ENCODE measurements at places on chromosomes 5 and 9.

- no peak for DNase-seq
Observed at GRCh38 chr5:173443971-173444370, 115.8 kb upstream of the STC2 start.

- no peak for DNase-seq
Observed at GRCh38 chr9:98912450-98912849, 31.3 kb upstream of the COL15A1 start.

DNA sequence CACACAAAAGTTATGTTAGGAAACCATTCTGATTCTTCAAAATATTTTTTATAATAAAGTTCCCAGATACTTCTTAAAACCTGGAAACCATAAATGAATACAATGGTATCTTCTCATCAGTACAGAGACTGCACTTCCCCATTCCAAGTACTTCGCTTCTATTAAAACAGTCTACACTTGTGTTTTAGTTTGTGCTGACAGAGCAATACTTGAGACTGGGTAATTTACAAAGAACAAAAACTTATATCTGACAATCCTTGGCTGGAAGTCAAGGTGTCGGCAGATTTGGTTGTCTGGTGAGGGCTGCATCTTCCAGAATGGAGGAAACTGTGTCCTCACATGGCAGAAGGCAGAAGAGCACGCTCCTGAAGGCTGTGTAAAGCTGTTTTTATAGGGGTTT, 70.1 kb downstream of the RFX3 start:
- DNase-seq: no peak

GRCh38 chr5:119397518-119398380, 41.9 kb downstream of the TNFAIP8 start:
- DNase-seq: peak; percentile 83

DNA sequence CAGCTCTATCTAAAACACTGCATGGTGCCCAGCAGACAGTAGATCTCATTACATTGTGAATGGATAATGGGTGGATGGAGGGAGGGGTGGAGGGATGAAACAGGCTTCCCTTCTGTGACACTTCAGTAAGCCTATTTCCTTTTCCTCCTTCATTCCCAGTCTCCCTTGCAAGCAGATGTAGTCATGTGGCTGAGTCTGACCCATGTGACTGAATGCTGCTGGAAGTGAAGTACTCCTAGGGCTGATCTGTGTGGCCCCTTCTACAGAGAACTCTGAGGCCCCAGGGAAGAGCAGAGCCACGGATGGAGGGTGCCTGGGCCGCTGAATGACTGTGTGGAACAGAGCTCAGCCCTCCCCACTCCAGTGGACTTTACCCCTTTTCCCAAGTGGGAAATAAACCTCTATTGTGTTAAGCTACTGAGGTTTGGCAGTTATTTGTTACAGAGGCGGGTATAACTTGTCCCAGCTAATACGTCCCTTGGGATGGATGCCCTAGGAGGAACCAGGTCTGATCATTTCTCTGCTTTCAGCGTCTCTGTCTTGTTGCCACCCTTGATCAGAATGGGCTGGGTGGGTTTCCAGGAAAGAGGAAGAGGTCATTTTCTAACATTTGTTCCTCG, 176.1 kb upstream of the MVB12B start:
- DNase-seq: no peak

DNA sequence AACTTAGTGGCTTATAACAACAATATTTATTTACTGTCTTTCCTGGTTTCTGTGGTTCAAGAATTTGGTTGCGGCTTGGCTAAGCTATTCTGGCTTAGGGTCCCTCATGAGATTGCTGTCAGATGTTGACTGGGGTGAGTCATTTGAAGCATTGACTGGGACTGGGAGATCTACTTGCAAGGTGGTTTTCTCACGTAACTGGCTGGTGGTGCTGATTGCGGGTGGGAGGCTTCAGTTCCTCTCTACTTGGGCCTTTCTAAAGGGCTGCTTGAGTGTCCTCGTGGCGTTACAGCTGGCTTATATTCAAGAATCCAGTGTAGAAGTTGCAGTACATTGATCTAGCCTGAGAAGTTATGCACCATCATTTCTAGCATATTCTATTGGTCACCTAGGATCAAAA, 218.5 kb upstream of the ELAVL2 start:
- no peak for DNase-seq

GRCh38 chr9:121050128-121050988, at the start of gene C5:
Gene C5 (minus strand): TSS chr9:121050275. CDS start chr9:121050246, 29 bp downstream.
- no peak for DNase-seq

- DNase-seq: no peak
Observed at GRCh38 chr9:92189782-92190535, 74.7 kb upstream of the SPTLC1 start.

- no peak for DNase-seq
Observed at GRCh38 chr5:125316391-125316790, 570.0 kb upstream of the ZNF608 start.

DNA sequence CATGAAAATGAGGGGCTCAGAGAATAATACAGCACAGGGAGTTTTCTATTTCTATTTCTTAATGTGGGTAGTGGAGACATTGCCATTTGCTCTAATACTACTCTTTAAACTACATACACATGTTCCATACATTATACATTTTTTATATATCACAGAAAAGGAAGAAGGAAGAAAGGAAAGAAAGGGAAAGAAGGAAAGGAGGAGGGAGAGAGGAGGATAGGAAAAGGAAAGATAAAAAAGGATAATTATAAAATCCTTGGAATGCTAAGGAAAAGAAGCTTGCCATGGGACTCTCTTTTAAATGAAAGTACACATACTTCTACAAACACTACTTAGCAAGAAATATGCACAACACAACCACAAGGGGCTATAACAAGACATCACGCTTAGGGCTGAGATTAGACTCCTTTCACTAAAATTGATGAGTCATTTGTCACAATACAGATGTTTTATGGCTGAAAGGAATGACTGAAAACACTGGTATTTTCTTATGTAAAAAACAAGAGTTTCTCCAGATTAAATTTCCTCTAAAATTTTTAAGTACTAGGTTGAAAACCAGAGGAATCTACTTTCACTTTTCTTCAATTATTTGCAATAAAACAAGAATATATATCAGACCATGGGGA, 219.8 kb downstream of the ARL15 start:
- DNase-seq: peak; percentile 92

DNA sequence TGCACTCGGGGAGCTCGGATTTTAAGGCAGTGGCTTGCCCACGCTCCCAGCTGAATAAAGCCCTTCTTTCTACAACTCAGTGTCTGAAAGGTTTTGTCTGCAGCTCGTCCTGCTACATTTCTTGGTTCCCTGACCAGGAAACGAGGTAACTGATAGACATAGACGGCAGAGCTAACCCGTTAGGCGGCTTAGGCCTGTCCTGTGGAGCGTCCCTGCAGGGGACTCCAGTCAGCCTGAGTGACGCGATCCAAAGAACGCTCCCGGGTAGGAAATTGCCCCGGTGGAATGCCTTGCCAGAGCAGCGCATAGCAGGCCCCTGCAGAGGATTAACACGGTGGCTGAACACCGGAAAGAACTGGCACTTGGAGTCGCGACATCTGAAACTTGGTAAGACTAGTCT, 1.8 kb upstream of the SELENOP start:
- no peak for DNase-seq

DNA sequence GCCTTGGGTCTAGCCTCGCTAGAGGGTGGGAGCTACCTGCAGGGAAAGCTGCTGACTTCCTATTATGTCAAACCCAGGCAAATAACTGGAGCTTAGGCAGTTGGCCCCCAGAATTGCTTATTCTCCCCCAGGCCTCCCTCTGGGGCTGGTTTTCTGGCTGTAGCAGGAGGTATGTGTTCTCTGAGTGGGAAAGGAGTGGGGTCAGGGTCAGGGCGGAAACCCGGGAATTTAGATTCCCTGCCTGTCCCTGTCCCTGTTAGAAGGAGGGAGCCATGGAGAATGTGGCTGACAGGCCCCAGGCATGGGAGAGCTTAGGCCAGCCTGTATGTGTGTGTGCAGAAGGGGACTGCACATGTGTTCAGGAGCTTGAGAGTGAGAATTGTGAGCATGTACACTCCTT, 13.6 kb upstream of the CXXC5 start:
- no peak for DNase-seq

GRCh38 chr5:139698490-139699146, 50.5 kb downstream of the CXXC5 start:
- DNase-seq: peak; percentile 93

DNA sequence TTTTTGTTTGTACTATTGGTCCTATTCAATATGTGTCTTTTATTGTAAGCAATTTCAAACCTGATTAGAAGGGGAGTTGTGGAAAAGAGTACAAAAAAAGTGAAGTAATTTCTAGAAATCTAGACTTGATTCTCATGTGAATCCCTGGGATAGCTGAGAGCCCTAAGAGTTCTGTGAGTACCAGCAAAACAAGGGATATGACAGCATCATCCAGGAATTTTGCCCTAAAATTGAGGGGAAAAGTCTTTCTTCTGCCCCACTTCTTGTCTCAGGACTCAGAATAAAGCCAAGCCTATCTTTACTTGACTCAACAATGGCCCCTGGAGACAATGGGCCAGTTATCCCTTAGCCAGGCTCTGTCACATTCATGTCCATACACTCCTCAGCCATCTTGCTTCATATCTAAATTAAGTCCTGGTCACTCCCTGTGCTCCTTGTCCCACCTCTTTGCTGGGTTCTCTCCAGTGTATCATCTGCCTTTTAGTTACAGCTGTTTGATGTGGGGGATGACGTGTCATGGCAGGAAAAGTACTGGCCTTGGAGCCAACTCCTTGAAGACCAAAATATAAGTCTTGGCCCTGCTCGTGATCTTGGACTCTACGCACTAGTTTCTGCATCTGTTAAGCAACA, 81.2 kb downstream of the ADAMTS12 start:
- DNase-seq: peak; percentile 72

GRCh38 chr9:38263532-38263931, 129.0 kb upstream of the ALDH1B1 start:
- peak; percentile 25 for DNase-seq

GRCh38 chr5:37396352-37396751, 17.2 kb downstream of the WDR70 start:
- no peak for DNase-seq

- no peak for DNase-seq
Observed at GRCh38 chr5:164277720-164278119, 772.3 kb downstream of the MAT2B start.

GRCh38 chr9:130630506-130631330, 33.7 kb upstream of the PRDM12 start:
- no peak for DNase-seq

DNA sequence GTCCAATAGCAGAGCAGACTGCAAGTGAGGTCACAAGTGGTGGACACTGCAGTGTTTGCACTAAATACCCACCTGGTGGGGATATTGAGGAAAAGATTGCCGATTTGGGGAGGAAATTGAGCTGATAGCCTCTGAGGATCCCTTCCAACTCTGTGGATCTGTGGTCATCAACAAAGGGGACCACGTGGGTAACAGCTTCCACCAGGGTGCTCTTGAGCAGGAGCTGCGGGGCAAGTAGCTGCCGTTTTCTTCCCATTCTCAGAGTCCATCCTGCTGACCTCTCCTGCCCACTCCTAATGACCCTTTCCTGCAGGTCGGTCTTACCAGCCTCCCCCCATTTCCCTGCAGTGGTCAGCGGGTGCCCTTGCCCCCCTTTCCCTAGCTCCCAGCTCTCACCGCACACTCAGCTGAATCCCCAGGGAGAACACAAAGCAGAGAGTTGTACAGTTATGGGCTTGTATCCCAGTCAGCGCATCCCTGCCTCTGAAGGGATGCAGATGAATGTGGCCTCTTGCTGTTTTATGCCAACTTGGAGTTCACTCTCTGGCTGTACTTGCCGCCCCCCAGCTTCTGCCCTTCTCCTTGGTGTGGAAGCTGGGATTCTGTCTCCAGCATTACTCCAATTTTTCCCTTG, 18.0 kb downstream of the DAPK1 start:
- DNase-seq: no peak

GRCh38 chr9:96417051-96417586, 1.1 kb downstream of the ZNF367 start:
- peak; percentile 83 for DNase-seq

DNA sequence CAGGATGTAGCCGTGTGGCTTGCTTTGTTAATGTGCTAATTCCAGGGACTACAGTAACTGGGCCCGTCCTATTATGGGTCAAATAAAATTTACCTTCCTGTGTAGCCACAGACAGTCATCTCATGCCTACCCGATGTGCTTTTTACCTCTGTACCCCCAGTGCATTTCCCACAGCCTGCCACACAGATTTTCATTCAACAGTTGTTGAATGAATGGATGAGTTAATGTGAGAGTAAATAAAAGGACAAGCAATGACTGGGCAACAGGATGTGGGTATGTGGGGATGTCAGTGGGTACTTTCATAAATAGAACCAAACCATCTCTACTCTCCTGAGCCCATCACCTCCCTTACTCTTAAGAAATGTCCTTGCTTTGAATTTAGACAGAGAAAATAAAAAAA, 441.2 kb upstream of the ZNF462 start:
- no peak for DNase-seq

- no peak for DNase-seq
Observed at GRCh38 chr9:677461-678097, 163.9 kb upstream of the DMRT1 start.

DNA sequence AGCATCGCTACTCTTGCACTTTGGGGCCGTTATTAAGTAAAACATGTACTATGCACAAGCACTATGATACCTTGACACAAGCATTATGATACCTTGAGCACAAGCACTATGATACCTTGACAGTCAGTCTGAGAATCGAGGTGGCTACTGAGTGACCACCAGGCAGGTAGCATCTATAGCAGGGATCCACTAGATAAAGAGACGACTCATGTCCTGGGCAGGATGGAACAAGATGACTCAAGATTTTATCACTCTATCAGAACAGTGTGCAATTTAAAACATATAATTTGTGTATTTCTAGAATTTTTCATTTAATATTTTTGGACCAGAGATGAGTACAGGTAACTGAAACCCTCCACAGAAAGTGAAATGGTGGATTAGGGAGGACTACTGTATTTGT, 16.9 kb downstream of the CHSY3 start:
- DNase-seq: no peak

DNA sequence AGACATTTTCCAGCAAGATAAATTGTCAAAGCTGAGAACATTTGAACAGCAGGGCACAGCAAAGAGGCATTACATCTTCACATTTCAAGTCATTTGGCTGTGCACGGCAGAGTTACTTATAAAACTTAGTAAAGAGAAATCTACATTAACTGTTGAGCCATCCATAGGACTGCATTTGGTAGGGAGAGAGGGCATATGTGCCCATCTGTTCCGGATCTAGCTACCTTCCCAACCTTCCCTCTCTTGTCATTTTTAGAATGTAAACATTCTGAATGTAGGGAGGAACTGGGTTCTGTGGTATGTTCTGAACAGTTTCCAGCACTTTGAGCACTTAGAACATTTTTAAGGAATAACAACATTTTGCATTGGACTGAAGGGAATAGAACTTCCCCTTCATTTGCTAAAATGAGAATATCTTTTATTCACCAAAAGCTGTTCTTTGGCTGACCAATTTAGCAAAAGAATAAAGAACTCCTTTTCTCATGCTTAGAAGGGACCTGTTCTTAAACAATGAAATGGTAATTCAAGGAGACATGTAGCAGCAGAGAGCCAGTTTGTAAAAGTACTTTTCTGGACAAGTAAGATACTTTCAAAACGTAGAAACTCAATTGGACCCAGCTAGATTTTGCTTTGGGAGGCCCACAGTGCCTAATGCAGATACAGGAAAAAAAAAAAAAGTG, 104.4 kb downstream of the CETN3 start:
- no peak for DNase-seq

GRCh38 chr5:132103969-132104391, 30.4 kb downstream of the CSF2 start:
- DNase-seq: no peak
